ENCODE measurements at places on chromosomes 7 and 10.

GRCh38 chr7:102843850-102844249 is 69.0 kb upstream of the LRRC17 start:
- no peak for DNase-seq

GRCh38 chr10:51074238-51075028 is at the start of gene PRKG1:
TSS of gene PRKG1 (plus strand) at chr10:51074487.
- peak; percentile 43 for DNase-seq

GRCh38 chr10:99658622-99659030 is 683 bp upstream of the ENTPD7 start:
- peak; percentile 22 for DNase-seq

- no peak for DNase-seq
Measured at GRCh38 chr7:2950578-2950977, 93.1 kb downstream of the CARD11 start.
